ENCODE measurements at places on chromosomes 5 and 9.

DNA sequence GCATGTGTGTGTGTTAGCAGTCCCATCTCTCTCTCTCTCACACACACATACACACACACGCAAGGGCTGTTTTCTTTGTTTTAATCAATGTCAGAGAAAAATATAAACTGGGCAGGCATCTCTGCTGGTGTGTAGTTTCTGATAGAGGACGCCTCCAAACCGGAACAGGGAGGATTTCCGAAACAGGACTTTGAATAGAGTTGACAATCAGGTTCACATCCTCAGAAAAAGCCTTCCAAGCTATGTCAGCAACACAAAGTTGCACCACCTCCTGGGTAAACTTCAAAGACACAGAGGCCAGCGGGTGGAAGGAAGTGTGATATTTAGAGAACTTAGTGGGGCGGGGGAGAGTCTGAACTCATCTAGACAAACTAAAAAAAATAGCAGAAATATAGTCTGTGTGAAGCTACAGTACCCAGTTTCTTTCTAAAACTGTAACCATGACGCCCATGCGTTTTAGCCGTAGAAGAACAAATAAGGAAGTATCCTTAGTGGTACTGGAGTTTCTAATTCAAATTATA lies 1.2 kb downstream of the ST8SIA4 start:
- peak; percentile 29 for DNase-seq

- no peak for DNase-seq
These were observed 6.5 kb upstream of the FGF1 start for GRCh38 chr5:142692321-142692894.

DNA sequence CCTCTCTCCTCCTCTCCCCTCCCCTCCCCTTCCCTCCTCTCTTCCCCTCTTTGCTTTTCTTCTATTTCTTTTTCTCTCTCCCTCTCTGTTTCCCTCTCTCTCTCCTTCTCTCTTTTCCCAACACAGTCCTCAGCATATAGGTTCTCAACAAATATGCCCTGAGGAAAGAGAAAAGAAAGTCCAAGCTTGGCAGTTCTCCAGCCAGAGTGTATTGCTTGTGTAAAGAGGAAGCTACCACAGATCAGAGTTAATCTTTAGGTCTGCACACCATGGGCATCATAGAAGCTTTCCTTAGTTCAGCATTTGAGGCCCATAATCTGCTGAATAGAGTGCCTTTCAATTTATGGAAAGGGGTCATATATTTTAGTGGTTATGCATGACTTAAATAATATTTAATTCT lies 382.8 kb upstream of the WWC1 start:
- DNase-seq, result no peak

GRCh38 chr9:14283276-14283675 lies 30.7 kb downstream of the NFIB start:
- no peak for DNase-seq

DNA sequence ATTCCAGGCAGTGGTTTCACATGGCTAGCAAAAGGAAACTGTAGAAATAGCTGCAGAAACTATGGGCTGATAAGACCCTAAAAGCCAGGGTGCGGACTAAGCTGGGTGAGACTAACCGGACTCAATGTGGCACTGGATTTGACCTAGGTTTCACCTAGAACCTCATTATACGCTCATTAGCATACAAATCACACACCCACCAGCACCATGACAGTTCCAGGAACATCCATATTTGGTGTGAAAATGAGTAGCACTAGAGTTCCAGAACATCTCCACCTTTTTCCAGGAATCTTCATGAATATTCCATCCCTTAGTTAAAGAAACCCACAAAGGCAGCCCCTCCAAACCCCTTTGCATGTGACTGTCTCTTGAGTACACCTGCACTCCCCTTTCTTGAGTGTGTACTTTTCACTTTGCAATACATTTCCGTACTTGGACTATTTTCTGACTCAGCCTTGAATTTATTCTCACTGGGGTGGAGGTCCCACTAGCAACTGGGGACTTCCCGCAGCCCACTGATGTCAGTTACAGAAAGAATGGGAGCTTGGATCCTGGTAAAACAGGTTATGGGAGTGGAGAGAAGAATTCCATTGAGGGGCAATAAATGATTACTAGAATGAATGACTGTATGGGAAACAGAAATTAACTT lies 58.0 kb upstream of the SPATA31C2 start:
- DNase-seq, result no peak

DNA sequence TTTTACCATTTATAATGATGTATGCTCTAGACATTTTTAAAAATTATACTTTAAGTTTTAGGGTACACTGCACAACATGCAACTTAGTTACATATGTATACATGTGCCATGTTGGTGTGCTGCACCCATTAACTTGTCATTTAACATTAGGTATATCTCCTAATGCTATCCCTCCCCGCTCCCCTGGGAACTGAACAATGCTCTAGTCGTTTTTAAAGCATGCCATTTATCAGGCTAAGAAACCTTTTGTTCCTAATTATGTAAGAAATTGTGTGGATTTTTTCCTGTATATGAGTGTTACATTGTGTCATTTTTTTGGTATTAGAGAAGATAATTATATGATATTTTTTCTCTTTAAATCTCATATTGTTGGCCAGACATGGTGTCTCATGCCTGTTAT lies 72.8 kb upstream of the SGCD start:
- no peak for DNase-seq

- DNase-seq, result no peak
These were observed 444.8 kb downstream of the TLR4 start for GRCh38 chr9:118148990-118149389.

GRCh38 chr9:111604054-111604615 lies 4.7 kb upstream of the PTGR1 start:
- DNase-seq, result no peak

GRCh38 chr9:73114958-73115357 lies 36.7 kb upstream of the ANXA1 start:
- no peak for DNase-seq

- peak; percentile 46 for DNase-seq
These were observed 7.3 kb downstream of the EGFLAM start for GRCh38 chr5:38265546-38266179.

- DNase-seq, result no peak
These were observed 538.5 kb upstream of the DMAC1 start for GRCh38 chr9:8337834-8338766.

DNA sequence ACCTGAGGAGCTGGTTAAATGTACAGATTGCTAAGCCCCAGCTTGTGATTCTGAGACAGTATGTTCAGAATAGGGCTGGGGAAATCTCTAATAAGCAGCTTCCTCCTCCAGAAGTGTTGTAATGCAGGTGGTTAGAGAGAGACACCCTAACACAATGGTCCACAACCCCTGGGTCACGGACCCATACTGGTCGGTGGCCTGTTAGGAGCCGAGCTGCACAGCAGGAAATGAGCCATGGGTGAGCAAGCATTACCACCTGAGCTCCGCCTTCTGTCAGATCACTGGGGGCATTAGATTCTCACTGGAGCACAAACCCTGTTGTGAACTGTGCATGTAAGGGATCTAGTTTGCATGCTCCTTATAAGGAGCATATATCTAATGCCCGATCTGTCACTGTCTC lies 61.8 kb downstream of the SLC36A1 start:
- DNase-seq, result no peak

- DNase-seq, result no peak
These were observed 30.4 kb upstream of the LRRTM2 start for GRCh38 chr5:138905541-138905940.

DNA sequence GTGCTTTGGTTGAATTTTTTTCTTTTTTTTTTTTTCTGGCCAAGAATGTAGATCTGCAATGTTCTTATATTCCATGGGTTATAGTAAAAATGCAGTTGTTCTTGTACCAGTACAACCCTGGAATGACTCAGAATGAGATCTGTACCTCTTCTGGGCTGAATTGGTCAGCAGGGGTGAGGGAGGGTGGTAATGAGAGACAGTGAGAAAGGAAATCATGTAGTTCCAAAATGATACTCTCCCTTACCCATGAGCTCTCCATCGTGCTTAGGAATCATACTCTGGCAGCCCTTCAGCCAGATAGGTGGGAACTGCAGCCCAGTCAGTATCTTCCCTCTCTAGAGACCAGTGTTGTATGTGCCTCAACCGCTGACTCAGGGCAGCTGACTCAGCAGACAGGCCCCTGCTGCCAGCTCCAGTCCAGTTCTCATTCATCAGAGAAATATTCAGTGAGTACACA lies 2.1 kb upstream of the GLIS3 start:
- no peak for DNase-seq
